ENCODE measurements at places on chromosomes 16 and 17.

GRCh38 chr17:48499248-48499647, 31.6 kb downstream of the HOXB1 start:
- DNase-seq: no peak

- DNase-seq: no peak
Measured at GRCh38 chr17:77933777-77934398, 24.6 kb upstream of the TNRC6C start.

- no peak for DNase-seq
Measured at GRCh38 chr16:67449739-67450138, 18.8 kb downstream of the HSD11B2 start.

- DNase-seq: no peak
Measured at GRCh38 chr16:67881621-67882161, 3.0 kb upstream of the NRN1L start.

- no peak for DNase-seq
Measured at GRCh38 chr16:76164970-76165558, 112.1 kb upstream of the CNTNAP4 start.

- no peak for DNase-seq
Measured at GRCh38 chr17:72417627-72418026, 296.8 kb downstream of the SOX9 start.

- no peak for DNase-seq
Measured at GRCh38 chr16:79599837-79600637, 500 bp downstream of the MAF start.

- DNase-seq: no peak
Measured at GRCh38 chr16:27326738-27327585, 13.2 kb downstream of the IL4R start.

DNA sequence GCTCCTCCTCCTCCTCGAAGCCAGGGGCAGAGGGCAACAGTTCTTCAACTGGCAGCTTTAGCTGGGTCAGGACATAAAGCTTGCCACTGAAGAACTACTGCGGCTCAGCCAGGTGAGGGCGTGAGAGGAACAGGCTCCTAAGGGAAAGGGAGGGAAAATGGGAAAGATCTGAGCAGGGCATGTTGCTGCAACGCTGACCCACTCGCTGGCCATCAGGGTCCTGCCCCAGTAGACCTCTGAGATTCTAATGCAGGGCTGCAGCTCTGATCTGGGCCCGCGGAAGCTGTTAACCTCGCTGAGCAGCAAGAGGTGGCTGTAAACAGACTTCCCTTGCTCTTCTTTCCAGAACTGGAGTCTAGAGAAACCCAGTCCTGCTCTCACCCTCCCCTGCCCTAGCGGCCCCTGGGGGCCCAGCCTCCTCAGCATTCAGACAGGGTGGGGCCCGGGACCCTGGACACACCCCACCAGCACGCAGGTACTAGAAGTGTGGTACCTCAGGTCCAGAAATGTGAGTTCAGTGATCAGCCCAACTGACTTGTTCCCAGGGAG, 3.8 kb upstream of the TLCD2 start:
- DNase-seq: no peak
